ENCODE measurements at places on chromosomes 5 and 9.

DNA sequence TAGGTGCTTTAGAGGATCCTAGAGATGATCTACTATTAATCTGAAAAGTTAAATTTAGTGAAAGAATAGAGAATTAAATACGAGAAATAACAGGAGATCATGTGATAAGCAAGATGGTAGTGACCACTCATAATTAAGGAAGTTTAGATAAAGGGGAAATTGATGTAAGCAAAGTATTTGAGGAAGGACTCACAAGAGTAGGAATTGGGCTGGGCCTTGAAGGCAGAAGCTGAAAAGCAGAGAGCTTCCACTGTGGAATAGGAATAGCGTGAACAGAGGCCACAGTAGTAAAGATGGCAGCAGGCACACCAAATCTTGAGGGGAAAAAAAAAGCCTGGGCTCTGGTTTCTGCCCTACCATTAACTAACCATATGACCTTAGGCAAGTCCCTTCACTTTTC, 38.0 kb downstream of the KIF24 start:
- no peak for DNase-seq

DNA sequence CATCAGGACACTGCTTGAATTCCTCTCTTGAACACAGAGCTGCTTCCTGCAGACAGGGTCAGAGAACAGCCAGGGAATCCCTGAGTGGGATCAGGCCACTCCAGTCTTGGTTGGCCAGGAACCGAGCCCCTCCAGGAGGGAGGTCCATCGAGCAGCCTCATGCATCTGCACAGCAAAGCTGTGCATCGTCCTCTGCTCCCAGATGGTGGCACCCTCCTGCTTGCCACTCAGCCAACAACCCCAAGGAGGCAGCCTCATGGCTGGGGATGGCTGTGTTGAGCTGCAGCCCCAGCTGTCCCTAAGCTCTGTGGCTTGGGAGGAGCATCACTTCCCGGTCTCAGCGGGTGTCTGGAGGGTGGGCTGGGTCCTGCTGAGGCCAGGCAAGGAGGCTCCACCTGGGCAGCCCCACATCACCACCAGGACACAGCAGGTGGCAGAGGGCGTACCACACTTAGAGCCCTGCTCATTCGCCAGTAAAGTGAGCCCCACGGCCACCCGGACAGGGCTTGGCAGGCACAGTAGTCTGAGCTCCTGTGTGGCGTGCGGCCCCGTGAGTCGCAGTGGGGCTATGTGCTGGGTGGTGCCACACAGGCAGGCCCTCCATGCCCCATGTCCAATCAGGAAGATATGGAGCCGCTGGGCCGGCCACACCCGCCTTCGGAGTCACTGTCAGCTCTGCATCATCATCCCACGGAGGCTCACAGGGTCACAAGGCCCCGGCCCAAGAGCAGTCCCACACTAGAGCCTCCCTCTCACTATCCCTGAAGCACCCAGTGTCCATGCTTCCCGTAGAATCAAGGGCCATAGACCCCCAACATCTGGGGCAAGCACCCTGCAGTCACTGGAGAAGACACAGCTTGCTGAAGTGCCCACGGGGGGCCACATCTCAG, 11.9 kb downstream of the LPCAT1 start:
- peak; percentile 1 for DNase-seq

- DNase-seq: no peak
These were observed 1496.2 kb upstream of the CDH6 start for GRCh38 chr5:29697278-29697677.

DNA sequence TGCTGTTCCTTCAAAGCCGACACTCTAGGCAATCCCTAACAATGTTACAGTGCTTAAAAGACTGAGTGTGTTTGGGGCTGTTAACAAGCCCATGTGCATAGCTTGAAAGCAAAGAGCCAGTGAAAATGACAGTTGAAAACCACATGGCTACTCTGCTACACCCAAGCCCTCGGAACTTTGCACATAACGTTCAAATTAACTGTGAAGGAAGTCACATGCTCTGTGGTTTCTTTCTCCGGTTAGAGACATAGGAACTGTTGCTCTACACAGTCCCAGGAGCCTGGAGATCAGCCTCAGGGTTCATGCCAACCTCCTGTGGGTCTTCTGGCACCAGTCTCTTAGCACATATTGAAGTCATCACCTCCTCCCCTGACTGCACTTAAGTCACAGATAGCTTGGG, 51.1 kb downstream of the C9orf152 start:
- DNase-seq: no peak

DNA sequence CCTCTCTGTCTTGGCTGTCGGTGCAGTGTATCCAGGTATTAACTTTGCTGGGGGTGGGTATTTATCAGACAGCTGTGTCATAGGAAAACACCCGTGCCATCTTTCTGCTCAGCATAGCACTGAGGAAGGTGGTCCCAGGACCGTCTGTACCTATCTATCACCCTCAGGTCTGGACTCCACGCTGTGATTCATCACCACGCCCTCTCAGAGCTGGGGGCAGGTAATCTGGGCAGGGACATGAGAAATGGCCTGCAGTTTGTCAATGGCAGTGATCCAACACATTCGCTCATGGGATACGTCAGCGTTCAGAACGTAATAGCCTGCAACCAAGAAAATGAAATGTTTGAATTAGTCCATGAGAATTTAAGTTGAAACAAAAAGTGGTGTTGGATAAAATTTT, 151.6 kb upstream of the MAP1B start:
- no peak for DNase-seq

All from activated CD4-positive, alpha-beta T cell treated with anti-CD3 and anti-CD28 coated beads for 48 hours (primary cell).